Effector memory CD8-positive, alpha-beta T cell (primary cell): ENCODE measurements at places on chromosomes 11 and 22.

GRCh38 chr11:64196626-64197025 lies 9.9 kb upstream of the FERMT3 start:
- DNase-seq: no peak

GRCh38 chr11:122344215-122344614 lies 228.2 kb upstream of the BLID start:
- DNase-seq: no peak

- DNase-seq: no peak
Measured at GRCh38 chr11:103384652-103385051, 275.4 kb downstream of the DYNC2H1 start.

DNA sequence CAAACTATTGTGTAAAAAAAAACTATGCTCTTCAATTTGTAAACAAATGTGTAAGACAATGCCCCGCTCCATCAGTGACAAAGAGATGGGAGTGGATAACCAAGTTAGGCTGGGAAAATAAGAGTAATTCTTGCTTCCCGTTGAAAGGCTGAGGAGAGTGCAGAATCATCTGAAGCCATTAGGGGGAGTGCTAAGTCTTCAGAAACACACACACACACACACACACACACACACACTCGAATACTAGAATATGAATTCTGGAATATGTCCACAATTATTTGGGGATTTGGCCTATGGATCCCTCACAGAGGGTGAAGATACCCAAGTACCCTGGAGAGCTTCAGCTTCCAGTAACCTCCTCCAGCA lies 27.8 kb upstream of the ROBO3 start:
- DNase-seq: no peak

DNA sequence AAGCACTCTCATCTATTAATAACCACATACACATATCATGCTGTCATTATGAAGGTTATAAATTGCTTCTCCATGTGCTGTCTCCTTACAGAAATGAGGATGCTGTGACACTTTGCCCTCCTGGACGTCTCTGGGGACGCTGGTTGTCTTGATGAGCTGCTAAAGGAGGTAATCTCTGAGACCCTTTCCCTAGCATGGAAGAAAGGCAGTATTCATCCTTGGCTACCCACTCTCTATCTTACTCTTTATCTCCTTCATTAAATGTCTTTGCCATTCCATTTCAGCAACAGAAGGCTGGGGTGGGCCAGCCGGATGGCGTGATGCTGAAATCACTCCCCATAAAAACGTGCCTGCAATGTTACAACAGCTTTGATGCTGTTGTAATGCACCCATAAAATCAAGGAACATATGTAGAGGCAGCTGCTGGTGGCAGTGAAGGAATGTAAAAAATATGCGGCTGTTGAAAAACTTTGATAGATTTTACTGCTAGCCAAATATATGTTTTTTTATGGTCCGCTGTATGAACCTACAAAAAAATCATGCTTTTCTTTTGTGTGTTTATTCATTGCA lies 715.1 kb upstream of the API5 start:
- DNase-seq: no peak
